WTC11 (cell line): ENCODE measurements at places on chromosomes 5 and 9.

DNA sequence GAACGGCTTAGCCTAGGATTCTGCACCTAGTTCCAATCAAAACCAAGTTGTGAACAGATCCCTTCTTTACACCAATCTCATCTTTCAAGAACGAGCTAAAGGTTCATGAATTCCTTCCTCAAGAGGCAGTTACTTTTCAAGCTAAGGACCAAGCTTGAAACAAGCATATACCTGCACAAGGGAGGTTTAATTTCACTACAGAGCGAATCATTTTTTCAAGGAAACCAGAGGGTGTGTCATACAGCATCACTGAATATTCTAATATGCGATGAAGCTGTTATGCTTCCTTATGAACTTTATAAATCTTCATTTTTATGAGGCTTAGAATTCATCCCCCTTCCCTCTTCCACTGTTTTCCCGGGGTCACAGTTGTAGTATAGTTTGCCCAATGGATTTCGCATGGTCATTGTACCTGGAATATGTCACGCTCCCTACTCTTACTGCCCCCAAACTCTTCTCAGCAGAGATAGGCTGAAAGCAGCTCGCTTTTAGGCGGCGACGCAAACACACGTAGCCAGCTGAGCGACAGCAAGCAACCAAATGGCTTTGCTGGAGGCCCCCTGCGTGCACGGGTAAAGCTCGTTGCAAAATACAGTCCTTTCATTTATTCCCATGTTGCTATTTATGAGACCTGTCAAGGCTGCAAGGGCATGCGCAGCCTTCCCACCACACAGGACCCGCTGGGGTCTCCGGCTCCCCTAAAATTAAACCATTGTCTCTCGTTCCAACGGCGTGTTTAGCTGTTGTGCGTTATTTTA lies 832 bp downstream of the LMBRD2 start:
- DNase-seq: peak; percentile 54

GRCh38 chr9:132238992-132239391 lies 77.1 kb downstream of the NTNG2 start:
- no peak for DNase-seq

GRCh38 chr5:101288633-101289032 lies 385.6 kb upstream of the ST8SIA4 start:
- no peak for DNase-seq

DNA sequence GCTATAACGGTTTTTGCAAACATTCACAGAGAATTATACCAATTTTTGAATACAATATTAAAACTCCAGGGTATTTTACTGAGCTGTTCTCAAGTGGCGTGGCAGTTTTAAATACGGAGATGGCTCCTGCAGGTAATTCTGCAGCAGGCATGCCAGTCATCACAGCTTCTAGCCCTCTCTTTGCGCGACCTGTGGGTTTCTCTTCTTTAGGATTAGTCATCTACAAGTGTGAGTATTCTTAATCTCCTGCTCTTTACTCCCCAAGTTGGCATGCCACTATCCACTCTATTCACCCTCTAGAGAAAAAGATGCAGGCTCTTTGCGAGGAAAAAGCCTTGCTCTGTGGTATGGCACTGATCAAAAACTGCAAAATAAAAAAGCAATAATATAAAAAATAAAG lies 43.9 kb downstream of the ANKRD31 start:
- DNase-seq: no peak

GRCh38 chr5:1056611-1057484 lies 48.2 kb downstream of the NKD2 start:
- no peak for DNase-seq

- no peak for DNase-seq
Measured at GRCh38 chr5:9775339-9775738, 145.2 kb upstream of the TAS2R1 start.

DNA sequence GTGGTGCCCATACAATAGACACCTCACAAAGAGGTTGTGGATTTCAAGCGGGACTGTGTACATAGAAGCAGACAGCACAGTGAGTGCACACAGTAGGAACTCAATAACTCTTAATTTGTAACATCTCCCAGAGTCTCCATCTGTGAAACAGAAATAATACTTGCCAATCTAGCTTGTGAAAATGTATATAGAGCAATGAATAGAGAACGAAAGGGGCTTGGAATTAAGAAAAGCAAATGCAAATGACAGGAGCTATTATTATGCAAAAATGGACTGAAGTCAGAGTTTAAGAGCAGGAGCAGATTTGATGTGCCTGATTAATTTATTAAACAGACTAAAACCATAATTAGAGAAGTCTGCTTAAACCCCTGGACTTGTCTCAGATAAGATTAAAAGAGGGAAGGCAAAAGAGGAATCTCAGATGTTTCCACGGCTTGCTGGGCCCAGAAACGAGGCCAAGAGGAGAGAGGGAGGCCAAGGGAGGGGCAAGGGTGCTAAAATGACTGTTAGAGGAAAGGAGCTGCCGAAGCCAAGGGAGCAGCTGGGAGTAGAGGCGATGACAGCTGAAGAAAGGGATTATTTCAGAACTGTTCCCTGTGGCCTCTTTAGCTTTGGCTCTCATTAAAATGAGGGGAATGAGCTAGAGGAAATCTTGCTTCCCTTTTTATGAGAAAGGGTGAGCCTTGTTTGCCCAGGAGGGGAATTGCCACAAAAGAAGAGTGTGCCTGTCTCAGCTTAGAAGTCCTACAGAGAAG lies 72.1 kb downstream of the FEM1C start:
- no peak for DNase-seq

GRCh38 chr9:129346046-129346445 lies 168.0 kb upstream of the IER5L start:
- DNase-seq: no peak

DNA sequence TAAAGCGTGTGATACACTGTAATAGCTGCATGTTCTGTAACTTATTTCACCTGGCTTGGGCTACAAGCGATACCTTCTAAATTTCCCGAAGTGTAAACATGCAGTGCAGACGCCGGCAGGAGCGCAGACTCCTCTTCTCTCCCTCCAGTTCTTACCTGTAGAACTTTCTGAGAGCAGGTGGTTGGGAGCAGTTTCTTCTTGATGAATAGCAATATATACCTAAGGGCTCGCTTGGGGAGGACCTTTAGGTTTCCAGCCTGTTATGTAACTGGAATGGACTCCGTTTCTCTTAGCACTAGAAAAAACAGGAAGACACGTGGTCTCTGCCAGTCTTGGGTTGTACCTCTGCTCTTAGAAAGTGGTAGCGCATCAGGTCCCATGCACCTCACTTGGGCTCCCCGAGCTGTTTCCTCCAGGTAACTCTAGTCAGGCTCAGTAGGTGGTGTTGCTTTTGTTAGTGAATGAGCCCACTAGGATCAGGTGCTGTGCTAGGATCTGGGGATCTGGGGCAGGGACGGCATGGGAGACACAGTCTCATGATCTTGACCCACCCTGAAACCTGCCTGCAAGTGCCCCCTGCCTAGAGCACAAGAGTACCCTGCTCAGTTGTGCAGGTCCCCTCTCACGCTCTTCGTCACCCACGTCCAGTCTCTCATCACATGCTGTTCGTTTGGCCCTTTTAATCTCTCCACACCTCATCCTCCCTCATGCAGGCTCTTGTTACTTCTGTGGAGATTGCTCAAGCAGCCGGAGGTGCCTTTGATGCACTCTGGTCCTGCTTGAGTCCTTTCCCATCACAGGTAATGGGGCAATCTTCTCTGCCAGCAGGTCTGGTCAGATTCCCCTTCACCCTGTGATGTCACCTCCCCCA lies 2.8 kb downstream of the TENT4A start:
- DNase-seq: no peak

DNA sequence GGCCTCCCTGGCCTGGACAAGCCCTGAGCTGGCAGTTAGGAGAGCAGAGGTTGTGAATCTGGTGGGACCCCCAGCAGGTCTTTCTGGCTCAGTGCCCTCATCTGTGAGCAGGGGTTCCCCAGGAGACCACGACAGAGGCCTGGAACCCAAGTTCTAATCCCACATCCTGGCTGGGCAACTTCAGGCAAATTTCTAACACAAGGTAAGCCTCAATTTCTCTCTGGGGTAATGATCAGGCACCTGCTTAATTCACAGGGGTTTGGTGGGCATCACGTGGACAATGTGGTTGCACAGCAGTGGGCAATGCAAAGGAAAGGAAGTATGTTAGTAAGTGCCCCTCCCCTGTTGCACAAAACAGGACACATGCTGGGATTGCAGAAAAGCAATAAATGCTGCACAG lies 1.9 kb upstream of the KCNIP1 start:
- no peak for DNase-seq

- no peak for DNase-seq
Measured at GRCh38 chr5:176785184-176786145, 24.9 kb upstream of the UNC5A start.

DNA sequence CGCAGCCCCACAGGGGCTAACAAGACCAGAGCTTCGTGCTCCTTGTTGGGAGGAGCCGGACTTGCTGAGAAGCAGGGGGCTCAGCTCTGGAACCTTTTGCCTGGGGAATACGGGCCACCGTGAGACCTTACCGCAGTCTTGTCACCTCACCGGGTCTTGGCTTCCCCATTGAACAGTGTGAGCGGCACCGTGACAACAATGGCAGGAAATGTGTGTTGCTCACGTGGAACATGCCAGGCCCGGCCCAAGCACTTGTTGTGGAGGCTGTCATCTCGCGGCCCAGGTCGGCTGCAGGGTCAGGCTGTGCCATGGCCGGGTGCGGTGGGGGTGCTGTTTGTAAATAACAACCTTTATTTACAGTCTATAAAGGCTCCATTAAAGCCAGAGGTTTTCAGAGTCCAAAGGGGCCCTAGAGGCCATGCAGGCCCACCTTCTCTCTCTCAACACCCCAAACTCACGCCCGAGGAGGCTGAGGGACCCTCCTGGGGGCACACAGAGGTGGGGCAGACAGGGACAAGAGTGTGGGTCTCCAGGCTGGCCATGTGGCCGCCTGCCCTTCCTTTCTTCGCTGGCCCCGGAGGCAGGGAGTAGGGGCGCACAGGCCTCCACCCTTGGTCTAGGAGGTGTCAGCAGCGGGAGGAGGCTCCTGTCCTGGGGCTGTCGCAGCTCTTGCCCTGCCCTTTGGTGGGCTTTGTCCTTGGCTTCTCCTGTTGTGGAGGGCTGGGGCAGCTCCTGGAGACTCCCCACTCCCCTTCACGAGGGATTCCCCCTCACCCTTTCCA lies 79.7 kb downstream of the TSPAN17 start:
- no peak for DNase-seq

DNA sequence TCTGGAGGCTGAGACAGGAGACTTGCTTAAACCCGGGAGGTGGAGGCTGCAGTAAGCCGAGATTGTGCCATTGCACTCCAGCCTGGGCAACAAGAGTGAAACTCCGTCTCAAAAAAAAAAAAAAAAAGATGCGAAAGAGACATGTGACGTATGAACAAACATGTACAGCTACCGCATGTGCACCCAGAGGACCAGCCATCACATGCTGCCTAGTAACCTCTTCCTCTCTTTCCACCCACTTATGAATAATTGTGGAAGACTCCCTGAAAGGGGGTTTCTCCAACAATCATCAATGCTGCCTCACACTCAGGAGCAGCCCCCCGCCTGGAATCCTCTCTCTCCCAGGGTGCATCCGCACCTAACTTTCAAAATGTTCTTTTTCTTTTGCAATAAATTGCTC lies 2.2 kb downstream of the SARDH start:
- no peak for DNase-seq

- peak; percentile 75 for DNase-seq
Measured at GRCh38 chr5:4941957-4942830, 197.9 kb upstream of the ADAMTS16 start.

DNA sequence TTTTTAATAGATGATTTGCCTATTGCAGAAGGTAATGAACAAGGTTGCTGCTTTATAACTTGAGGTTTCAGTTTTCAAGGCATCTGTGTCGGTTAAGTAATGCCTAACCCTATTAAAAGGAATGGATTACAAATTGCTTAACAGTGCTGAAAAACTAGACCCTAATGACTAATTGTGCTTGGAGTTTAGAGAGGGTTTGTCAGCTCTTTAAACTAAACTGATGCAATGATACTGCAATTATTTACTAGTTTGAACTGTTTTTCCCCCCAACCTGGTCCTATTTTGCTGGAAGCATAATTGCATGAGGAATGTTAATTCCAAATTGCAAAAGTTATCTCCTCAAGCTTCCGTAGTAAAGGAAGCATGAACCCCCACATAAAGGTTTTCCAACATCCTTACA lies 39.3 kb upstream of the TLX3 start:
- no peak for DNase-seq

- no peak for DNase-seq
Measured at GRCh38 chr5:160280384-160281095, 31.8 kb downstream of the CCNJL start.

DNA sequence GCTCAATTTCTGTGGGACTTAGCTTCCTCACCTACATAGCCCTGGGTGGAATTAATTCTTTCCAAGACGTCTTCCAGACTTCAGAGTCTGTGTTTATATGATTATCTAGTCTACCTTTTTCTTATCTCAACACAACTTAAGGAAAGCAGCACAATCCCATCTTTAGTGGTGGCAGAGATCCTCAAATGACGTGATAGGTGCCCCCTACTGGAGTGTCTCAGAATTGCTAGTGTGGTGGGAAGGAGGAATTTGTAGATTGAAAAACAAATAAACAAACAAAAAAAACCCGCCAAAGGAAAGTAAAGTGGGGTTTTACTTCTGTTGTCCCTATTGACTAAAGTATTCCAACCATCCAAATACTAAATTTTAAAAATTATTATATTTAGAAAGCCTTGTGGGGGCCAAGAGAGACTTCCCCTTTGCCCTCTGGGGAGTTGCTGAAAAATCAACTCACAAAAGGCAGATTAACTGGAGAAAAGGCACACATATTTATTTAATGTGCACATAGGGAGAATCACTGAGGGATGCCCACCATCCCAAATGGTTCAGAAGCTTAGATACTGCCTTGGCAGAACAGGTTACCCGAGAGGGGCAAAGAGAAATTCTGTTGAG lies 283.3 kb downstream of the TMEM167A start:
- peak; percentile 67 for DNase-seq

DNA sequence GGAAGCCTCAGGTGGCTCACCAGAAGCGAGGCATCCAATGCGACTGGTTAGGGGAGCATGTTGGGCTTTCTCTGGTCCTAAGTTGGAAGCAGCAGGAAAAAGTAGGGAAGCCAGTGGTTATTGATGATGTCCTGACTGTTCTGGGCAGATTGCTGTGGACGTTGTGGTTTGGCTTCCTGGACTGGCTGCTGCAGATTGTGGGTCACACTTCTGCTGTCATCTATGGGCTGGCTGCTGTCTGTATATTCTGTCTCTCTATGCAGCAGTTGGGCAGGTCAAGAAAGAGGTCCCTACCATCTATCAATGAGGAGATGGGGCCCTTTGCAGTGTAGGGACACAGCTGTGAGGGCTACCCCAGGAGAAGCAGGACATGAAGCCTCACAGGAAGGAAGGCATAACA lies 13.5 kb upstream of the MARCHF6 start:
- no peak for DNase-seq

- DNase-seq: no peak
Measured at GRCh38 chr5:110681953-110682352, 44.5 kb downstream of the TMEM232 start.

DNA sequence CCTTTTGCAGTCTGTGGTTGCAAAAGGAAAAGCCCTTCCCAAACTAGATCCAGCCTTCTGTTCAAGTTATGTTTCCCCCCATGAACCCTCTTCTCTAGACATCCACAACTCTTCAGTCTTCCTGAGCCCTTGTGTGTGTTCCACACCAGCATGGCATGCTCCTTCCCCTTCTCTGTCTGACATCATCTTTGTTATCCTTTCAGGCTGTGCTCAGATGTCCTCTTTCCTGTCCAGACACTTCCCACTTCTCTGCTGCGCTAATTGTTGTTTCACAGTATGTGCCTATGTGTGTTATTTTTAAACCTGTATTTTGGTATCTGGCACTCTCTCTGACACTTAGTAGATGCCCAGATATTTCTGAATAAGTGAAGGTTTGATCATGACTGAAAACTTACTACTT lies 38.2 kb downstream of the FOCAD start:
- no peak for DNase-seq

- no peak for DNase-seq
Measured at GRCh38 chr5:59760785-59761348, 132.7 kb downstream of the PDE4D start.
